ENCODE measurements at places on chromosomes 5 and 9.

DNA sequence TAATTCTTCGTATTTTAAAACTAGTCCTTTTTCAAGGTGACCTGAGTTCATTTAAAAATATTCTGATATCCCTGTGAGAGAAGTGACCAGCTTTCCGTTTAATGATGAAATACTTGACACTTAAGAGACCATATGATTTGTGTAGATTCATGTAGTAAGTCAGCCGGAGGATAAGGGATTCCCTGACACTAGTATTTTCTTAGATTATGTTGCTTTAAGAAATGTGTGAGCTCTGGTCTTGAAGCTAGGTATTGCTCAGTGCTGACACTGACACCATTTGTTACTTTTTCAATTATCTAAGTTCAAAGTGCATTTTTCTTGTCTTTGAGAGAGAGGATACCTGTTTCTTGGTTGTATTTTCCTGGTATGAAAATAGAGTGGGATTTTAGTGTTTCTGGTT lies 4.2 kb downstream of the NIPBL start:
- no peak for DNase-seq

GRCh38 chr9:35675732-35676392 lies 2.1 kb downstream of the CA9 start:
- DNase-seq: no peak

DNA sequence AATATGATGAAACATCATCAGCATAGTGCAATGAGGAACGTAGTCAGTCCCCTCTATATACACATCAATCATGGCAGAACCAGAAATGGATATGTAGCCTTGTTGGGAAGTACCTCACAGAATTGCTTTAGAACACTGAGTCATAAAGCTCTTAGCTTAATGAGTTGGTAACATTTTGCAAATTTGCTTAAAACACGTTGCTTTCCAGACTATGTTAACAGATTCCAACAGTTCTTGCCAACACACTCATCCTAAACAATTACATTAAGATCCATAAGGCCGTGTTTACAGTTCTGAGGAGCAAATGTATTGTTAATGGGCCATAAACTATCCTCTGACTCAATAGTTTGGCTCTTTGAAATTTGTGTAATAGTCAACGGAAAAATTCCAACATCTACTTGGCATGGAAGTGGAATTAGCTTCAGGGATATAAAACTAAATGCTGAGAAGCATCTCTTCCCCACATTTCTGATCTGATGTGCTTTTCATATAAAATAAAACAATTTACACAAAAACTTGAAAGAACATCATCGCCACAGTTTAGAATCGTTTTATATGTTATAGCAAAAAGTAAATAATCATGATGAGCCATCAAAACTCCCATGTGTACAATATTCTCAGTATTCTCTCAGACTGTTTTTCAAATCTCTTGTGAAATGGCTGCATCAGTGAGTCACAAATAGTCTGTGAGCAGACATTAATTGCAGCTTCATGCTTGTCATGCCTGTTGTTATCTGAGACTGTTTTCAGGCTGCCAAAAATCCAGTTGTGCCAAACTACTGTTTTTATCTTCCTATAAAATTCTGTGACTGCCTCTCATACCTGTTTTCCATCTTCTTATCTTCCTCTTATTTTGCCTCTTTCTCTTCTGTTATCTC lies 291.9 kb downstream of the COX7C start:
- no peak for DNase-seq

DNA sequence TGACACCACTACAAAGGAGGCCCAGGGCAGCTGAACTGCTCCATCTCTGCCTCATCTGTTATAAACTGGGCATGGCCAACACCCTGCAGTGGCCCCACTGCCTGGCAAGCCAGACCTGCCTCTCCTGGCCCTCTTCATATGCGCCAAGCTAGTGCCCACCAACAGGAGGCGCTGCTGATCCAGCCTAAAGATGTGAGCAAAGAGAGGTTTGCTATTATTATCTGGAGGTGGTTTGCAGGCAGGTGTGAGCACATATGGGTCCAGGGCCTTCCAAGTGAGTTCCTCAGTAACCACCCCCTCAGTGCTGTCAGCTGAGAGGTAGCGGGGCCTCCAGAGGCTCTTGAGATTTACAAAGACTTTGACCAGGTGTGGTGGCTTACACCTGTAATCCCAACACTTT lies 232.2 kb downstream of the SYK start:
- DNase-seq: no peak

DNA sequence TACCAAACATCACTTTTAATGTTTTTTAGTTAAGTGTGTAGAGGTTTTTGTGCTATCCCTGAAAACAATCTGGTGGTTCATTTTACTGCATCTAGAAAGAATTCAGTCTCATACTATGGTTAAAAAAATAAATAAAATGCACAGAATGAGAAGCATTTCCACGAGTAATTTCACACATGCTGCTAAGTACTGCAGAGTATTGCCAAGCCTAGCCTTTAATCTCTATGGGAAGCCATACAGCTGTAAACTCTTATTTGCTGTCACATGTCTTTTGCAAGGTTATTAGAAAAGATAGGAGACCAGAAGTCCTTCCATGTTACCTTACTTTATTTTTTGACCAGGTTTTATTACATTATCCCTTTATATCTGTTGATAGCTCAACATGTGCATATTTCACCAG lies 37.6 kb upstream of the MAN2A1 start:
- DNase-seq: no peak

GRCh38 chr5:96761618-96762017 lies 46.1 kb downstream of the ERAP1 start:
- DNase-seq: no peak

DNA sequence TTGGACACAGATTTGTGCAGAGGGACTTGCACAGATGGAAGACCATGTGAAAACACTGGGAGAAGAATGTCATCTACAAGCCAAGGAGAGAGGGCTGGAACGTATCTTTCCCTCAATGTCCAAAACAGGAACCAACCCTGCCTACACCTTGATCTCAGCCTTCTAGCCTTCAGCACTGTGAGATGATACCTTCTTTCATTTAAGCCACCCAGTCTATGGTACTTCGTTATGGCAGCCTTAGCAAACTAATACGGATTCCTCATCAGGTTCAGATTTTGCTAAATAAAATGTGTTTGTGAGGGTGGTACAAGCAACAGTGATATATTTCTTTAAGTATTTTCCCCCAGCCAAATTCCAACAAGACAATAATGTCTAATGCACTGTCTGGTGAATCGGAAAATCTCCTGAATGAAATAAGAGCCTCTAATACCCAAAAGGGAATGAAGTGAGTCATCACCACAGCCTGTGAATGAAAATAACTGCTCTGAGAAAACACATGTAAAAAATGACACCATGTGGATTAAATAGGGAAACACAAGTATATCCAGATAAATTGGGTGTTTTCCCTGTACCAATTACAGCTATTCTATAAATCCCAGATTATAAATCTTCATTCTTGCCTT lies 182.8 kb upstream of the TARS1 start:
- no peak for DNase-seq

GRCh38 chr5:84028093-84028492 lies 307.4 kb upstream of the HAPLN1 start:
- no peak for DNase-seq

DNA sequence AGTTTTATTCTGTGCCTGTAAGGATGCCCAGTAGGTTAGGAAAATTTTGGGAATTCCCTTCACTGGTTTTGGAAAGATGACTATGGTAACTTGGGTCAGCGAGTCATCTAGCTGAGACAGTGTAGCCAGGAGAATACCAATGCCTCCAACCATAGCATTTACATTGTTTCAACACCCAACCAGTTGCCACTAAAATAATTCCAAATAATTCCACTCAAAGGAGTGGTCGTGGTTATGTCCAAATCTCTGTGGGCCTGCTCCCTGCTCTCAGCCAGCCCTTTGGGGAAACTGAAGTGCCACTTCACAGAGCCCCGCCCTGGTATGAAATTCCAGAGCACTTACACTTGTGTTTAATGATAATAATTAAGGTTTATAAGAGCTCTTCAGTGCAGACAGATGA lies 310.5 kb downstream of the PLK2 start:
- DNase-seq: no peak

DNA sequence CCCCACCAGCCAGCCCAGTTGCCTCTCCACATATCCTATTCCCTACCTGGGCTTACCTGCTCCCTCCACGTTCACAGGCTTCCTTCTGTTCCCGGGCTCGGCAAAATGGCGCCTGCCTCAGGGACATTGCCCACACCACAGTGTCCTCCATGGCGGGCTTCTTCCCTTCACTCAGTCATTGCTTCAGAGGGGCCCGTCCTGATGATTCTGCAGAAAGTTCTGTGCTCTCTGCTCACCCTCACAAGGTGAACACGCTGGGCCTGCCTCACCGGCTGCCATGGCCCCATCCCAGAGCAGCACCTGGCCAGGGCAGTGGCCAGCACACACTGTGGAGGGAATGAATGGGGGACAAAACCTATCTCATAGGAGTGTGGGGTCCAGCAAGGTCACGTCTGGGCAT lies 313.0 kb downstream of the GADD45G start:
- DNase-seq: no peak

GRCh38 chr5:65539827-65540226 lies 23.1 kb downstream of the CENPK start:
- no peak for DNase-seq

- DNase-seq: peak; percentile 22
These were observed 810 bp downstream of the VPS13A start for GRCh38 chr9:77177894-77178794.

DNA sequence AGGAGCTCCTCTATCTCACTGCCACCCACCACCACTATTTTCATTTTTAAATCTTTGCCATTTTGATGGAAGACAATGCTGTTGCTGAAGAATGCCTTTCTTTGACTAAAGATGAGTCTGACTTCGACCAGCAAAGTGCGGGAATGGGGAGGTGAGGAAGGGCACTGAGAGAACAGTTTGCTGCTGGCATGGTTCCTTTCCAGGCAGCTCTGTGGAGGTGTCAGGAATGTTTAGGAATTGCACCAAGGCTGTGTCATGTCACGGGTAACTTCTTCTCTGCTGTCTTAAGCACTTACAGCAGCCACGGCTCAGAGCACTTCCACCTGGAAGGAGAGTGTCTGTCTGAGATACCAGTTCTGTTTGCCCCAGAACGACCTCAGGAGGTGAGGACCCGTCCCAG lies 41.4 kb upstream of the SHB start:
- DNase-seq: no peak

GRCh38 chr9:130835441-130836298 lies 616 bp downstream of the ABL1 start:
- peak; percentile 53 for DNase-seq

GRCh38 chr5:178404987-178405386 lies 172.4 kb upstream of the PHYKPL start:
- no peak for DNase-seq

- no peak for DNase-seq
These were observed 429.2 kb upstream of the SGCD start for GRCh38 chr5:155897761-155898160.

DNA sequence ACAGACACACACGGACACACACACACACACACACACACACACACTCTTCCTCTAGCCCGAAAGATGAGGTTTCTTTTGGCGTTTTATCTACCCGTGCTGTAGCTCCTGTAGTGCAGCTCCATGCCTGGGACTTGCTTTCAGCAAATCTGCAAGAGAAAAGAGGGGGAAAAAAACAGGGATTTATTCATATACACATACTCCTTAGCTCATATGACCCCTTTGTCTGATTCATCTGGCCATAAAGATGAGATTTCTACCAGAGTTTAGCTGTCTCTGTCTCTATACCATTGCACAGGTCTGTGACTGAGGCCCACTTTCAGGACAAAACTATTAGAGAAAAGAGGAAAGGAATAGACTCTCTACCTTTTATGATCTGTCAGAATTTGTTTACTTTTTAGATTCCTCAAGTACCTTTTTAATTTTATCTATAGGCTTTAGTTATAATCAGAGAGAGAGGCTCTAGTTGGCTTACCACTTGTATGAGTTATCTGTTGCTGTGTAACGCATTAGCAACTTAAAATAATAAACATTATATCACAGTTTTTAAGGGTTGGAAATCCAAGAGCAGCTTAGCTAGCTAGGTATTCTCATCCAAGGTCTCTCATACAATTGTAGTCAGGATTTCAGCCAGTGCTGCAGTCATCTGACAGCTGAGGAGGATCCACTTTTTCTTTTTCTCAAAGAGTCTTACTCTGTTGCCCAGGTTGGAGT lies 14.7 kb downstream of the SNX2 start:
- no peak for DNase-seq

- peak; percentile 35 for DNase-seq
These were observed 975 bp upstream of the NXNL2 start for GRCh38 chr9:88533951-88534455.

DNA sequence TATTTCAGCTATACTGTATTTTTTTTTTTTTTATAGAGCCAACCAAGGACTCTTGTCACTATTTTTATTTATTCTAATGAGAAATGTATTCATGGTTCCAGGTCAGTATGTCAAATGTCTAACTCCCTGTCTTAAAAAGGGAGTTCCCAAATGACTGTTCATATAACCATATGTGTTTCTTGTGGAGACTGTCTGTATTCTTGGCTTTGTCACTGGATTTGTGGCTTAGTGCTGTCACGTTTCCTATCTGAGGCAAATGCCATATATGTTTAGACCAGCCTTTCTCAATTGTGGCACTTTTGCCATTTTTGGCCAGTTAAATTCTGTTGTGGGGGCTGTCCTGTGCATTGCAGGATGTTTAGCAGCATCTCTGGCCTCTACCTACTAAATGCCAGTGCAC lies 3.1 kb downstream of the GCNT1 start:
- no peak for DNase-seq

DNA sequence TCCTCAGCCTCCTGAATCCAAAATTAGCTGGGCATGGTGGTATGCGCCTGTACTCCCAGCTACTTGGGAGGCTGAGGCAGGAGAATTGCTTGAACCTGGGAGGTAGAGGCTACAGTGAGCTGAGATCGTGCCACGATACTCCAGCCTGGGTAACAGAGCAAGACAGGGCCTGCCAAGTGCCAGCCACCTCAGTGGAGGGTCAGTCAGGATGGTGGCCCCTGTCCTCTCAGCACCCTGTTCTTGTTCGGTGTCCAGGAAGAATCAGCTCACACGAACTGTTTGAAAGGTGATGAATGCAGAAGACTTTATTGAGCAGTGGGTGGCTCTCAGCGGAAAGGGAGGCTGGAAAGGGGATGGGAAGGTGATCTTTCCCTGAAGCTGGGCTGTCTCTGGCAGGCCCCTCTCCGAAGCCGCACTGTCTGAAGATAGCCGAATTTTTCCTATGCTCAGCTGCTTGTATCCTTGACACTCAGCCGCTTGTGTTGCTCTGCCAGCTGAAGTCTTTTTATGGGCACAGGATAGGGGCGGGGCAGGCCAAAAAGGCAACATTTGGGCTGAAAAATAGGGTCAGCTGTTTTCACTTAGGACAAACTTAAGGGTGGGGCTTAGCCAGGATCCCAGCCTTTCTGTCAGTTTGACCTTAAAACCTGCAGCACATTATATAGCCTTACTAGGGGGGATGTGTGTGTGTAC lies 50.9 kb downstream of the UBE2R2 start:
- DNase-seq: peak; percentile 66

Measured in left ventricle myocardium inferior (tissue), 1 donor.